ENCODE measurements at places on chromosomes 12 and 14. TPM values are rescaled to one million over a fixed set of nuclear protein-coding genes. Genes with fewer than 3 reads are reported as not detected.

The SPIC gene
- total RNA-seq: not detected

DNA sequence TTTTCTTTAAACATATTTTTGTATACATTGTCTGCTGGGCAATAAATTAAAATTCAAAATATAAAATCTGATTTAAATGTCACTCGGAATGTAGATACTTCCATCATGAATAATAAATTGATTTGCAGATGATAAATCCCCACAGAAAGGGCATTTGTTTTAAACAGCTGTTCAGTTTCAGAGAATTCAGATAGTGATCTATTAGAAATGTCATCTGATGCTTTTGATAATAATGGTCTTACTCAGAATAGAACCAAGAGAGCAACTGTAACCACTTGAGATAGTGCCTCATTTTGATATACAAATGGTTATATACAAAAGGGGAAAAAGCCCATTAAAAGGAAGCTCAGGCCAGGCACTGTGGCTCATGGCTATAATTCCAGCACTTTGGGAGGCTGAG, 43.4 kb downstream of the CDK17 start:
- DNase-seq: no peak

The FSCB gene
- total RNA-seq: not detected

- DNase-seq: no peak
Measured at GRCh38 chr12:105933671-105934665, 204.8 kb downstream of the NUAK1 start.

The SLCO1B1 gene
- not detected for total RNA-seq

DNA sequence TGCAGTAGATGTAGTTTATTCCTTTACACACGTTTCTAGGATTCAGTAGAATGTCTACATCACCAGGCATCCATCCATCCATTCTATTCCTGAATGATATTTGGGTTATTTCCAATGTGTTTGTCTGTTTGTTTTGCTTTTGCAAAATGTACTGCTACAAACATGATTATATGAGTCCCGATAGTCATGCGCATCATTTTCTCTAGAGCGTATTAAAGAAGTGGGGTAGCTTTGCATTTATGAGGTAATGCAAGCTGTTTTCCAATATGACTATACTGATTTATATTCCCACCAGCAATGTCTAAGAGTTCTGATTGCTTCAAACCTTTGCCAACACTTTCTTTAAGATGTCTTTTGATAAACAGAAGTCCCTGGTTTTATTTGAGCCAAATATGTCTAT, 253.2 kb downstream of the NOVA1 start:
- no peak for DNase-seq

DNA sequence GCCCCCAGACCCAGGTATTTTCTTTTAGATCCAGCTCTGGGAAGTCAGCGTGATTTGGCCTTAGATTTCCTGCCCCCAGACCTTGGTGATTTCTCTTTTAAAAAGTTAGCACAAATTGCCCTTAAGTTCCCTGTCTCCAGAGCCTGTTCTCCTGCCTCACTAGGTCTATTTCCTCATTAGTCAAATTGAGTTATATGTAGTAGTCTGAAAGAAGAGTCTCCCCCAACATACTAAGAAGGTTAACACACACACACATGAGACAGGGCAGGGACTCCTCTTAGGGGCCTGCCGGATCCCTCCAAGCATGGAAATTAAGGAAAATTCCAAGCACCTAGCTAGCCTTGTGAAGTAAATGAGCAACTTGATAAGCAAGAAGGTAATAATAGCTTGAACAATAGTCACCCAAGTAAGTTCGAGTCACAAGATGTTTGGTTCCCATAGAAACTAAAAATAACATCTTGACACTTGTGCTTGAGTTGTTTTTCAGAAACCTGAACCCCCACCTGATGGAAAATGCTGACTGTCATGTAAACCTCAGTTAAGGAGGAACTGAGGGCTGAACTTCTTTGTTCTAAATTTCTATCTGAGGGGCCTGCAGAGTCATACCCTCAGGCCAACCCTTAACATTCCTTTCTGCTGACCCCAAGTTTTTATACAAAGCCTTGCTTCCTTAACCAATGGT, 51.6 kb downstream of the CAND1 start:
- DNase-seq: no peak

The TSPAN11 gene
- 3.0 TPM for total RNA-seq

Data from esophagus squamous epithelium (tissue), 5 donors.